Activated naive CD4-positive, alpha-beta T cell treated with anti-CD3 and anti-CD28 coated beads, Interleukin-2, amount 10 ng/mL, durations not matched to agents 7 days and 5 days (primary cell): ENCODE measurements at places on chromosomes 5 and 9.

GRCh38 chr9:114370968-114371320 lies 16.8 kb downstream of the AKNA start:
- no peak for DNase-seq

- DNase-seq, result no peak
Measured at GRCh38 chr5:152499814-152500535, 94.9 kb upstream of the NMUR2 start.

DNA sequence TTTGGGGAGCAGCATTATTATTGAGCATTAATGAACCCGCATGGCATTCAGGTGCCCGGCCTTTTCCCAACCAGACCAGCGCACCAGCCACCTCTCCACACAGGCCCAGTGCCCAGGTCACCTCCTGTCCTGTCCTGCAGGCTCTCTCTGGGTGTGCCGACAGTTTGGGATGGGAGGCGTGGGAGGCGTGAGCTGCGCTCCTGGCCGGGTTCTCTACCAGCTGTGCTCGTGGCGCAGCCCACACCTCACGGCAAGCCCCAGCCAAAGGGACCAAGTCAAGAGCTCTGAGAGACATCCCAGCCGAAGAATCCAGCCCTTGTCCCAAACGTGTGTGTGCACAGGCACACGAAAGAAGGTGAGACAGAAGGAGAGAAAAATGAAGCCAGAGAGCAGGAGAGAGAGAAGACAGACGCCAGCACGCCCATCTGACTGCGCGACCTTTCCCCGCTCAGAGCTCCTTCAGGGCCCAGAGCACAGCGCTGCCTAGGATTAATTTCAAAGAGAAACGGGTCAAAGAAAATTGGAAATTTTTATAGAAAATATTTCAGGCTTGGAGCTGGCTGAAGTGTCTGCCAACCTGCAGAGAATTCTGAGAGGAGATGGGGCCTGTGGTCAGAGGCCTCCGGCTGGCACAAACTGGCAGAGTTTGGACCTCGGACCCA lies 81.7 kb downstream of the ADAMTS2 start:
- DNase-seq, result no peak

- DNase-seq, result no peak
Measured at GRCh38 chr5:150579462-150580400, 60.7 kb upstream of the SYNPO start.

GRCh38 chr5:138650196-138650595 lies 75.0 kb upstream of the HSPA9 start:
- no peak for DNase-seq

- no peak for DNase-seq
Measured at GRCh38 chr9:29038332-29038731, 1465.1 kb upstream of the C9orf72 start.

DNA sequence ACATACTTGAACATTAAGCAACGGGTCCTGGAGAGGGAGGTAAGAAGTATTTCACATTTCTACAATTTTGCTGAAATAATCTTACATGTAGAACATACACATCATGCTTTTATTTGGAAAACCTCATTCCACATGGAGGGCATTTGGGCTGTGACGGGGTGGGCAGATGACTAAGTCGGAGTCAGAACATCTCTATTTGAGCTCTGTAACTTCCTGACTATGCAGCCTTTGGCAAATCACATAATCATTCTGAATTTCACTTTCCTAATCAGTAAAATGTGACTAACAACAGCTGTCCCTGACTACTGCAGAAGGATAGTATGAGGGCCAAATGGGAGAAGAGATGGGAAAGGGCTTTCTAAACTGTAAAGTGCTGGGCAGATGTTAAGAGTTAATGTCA lies 17.1 kb upstream of the IL6ST start:
- DNase-seq, result no peak

DNA sequence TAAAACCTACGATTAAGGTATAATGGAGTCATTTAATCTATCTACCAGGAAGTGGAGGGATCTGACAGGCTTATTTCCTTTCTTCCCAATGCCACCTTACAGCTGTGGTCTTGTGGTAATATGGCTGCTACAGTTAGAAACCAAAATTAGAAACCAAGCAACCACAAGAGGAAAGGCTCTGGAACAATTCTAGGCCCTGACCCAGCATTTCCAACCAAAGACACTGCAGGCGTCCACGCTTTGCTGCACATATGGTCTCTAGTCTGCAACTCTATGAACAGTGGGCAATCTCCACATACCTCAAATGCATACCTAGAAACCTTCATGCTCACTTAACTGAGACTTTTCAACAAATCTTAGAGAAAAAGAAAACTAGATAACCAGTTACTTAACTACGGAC lies 339.1 kb downstream of the NFIB start:
- no peak for DNase-seq

GRCh38 chr9:110895147-110895905 lies 142.9 kb downstream of the LPAR1 start:
- no peak for DNase-seq

DNA sequence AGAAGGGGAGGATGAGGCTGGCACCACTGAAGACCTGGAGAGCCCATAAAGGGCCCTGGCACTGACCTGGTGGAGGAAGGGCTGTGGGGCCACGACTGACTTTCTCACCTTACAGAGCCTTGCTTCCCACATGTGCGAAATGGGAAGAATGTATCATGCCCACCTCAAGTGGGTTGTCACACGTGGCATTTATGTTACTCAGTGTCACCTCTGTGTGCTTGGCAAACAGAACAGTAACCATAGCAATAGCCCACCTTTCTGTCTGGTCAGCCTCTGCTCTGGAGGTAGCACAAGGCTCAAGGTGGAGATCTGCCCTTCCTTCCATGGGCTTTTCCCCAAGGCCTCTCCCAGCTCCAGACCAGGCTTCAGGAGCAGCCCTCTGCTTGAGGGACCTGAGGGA lies 16.7 kb downstream of the TCF7 start:
- DNase-seq, result no peak

- DNase-seq, result no peak
Measured at GRCh38 chr5:14915291-14915952, 43.8 kb upstream of the ANKH start.
